ENCODE measurements at places on chromosomes 1 and 21.

GRCh38 chr1:19140465-19140864 lies 69.6 kb downstream of the UBR4 start:
- no peak for DNase-seq

DNA sequence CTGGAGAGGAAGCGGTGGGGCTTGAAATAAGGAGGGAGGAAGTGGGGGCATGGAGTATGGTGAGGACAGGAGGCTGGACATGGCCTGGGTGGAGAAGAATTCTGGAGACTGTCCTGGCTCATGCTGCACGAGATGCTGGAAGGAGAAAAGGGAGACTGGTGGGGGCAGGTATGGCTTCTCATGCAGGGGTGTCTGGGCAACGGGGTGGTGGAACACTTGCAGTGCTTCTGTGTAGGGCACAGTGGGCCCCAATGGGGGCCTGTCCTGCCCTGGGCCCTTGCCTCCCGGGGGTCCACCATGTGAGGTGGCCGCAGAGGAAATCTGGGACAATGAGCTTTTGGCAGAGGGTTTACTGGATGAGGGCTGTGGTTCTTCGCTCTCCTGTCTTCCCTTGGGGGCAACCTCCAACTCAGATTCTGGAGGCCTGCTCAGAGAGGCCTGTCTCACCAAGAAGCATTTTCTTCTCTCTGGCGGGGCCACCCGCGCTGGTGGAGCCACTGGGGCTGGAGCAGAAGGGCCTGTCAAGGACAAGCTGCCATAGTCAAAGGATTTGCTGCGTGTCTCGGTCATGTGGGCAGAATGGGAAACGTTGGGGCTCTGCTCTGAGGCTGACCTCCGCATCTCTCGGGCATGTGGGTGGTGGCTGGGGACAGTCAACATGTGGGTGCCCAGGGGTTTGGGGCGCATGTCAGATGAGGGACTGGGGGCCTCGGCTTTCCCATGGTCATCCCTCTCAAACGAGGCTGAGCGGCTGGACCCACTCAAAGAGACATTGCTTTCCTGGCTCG lies 96.9 kb upstream of the EDN2 start:
- DNase-seq = no peak

GRCh38 chr1:174818014-174818616 lies 181.6 kb upstream of the CACYBP start:
- no peak for DNase-seq

DNA sequence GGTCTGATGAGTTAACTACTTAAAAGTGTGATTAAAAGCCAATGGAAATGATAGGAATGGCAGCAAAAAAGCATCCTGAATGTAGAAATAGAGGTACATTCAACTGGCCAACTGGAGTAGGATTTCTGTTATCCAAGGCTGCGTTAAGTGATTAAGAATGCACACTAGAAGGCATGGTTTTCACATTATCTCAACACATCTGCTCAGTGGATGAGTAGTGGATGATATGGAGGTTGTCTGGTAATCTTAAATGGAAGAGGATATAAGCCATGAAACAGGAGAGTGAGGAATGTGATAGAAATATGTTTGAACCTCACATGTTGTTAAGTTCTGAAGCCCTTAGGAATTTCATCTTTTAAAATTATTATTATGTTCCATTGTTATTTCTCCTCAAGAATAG lies 839.9 kb downstream of the USP25 start:
- no peak for DNase-seq

DNA sequence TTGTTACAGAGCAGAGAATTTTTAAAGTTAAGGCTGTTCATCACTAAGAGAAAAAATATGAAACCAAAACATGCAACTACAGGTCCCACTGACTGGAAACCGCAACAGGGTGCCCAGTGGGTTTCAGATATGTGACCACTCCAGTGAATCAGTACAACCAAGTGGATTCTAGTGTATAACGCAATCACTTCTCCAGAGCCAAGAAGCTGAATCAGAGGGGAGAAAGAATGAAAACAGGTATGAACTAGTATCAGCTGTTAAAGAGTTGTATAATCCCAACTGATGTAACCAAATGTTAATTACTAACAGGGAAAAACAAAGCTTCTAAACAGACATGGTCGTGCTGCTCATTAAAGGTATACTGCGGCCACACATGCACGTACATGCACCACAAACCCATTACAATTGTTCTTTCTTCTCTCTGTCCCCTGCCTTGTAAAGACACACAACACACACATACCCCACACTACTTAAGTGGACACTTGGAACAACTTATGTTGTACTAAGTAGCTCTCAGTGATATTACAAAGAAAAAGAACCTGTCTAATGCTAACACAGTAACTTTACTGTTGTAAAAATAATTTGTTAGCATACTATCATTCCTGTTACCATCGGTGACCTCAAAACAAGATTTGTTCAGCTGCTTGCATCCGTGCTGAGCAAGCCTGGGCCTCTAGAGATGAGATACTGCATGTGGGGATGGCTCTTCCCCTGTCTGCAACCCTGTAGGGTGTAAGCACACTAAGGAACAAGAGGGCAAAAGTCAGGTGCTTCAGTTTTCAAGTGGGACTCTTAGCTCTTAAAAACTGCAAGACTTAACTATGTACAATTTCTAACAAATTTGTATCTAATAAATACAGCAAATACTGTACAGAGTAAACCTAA lies 74.2 kb downstream of the PTPN14 start:
- no peak for DNase-seq

- DNase-seq = no peak
Measured at GRCh38 chr21:25467896-25468295, 139.4 kb downstream of the MRPL39 start.

- DNase-seq = no peak
Measured at GRCh38 chr1:7846656-7847055, 6.2 kb downstream of the UTS2 start.

DNA sequence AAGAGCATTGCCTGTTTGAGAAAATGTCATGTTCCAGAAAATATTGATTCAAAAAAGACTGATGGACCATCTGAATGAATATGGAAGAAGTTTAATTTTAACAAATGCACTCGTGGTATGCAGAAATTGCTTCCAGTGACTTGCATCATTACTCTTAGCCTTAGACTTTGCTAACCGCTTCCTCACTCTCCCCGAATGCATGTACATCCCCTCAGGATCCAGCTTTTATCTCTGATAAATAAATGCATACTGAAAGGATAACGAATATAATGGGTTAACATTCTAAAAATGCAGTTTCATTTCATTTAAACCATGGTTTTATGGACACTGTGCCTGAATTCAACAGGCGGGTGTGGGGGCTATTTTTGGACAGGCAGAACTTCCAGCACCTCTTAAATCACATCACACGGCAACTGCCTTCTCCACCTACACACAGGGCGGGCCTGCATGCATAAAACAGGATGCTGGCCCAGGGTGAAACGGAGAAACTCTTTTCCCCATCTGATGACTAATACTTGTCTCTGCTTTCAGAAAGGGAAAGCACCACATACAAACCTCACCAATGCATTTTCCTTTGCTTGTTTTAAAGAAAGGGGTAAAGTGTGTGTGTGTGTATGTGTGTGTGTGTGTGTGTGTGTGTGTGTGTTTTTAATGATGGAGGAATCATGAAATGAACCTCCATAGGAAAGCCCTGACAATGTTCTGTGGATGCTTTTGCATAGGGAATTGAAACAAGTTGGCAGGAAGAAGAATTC lies 48.7 kb downstream of the SPAG17 start:
- DNase-seq = peak; percentile 11

- DNase-seq = no peak
Measured at GRCh38 chr1:118650107-118650807, 337.9 kb downstream of the TBX15 start.

DNA sequence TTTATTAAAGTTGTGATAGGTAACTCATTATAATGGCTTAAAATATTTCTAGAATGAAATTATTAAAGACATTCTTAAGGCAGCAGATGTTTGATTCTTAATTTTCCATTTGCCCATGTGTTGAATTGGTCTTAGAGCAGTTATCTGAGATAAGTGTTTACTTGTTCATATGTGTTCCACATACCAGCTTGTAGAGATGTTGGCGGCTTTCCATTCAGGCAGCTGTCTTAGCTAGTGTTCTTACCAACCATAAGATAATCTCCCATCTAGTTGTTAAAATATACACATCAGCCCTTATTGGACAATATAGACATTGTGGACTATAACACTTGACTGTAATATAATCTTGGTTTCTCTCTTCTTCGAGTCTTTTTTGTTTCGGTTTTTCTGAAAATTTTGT lies 1372.9 kb upstream of the ADGRL2 start:
- no peak for DNase-seq

GRCh38 chr1:99595041-99595440 lies 50.9 kb upstream of the PALMD start:
- no peak for DNase-seq

- DNase-seq = no peak
Measured at GRCh38 chr1:19360432-19360831, 48.3 kb downstream of the SLC66A1 start.

DNA sequence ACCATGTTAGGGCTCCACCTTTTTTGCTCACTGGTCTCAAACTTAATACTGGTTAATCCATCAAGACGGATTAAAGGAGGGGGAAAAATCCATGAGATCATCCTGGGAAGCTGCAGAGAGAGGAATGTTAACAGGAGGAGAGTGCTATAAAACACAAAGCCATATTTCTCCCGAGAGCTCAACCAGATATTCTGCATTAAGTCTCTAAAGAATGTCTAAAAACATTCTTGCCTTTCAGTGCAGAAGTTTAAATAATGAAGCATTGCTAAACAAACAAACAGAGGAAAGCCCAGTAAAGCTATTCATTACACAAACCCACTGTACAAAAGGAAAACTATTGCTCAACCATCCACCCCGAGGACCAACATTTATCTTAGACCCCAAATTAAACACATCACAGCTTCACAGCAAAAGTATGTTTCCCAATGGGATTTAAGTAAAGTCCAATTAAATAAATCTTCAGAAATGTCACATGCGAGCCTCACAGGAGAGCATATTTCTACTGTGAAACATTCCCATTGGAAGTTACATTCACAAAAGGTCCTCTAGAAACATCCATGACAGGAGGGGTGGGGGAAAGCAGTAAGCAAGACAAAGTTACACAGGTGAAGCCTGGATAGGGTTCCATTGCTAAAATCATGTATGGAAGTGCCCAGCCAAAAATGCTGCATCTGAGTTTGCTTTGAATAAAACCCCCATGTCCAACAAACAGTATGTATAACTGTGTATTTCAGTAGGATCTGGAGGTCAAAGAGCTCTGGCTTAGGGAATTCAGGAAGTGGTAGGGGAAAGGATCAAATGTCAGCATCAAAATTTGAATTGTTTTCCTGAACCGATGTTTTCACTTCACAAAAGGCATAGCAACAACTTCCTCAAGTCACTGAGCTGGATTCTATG lies 23.3 kb downstream of the DUSP10 start:
- DNase-seq = no peak

DNA sequence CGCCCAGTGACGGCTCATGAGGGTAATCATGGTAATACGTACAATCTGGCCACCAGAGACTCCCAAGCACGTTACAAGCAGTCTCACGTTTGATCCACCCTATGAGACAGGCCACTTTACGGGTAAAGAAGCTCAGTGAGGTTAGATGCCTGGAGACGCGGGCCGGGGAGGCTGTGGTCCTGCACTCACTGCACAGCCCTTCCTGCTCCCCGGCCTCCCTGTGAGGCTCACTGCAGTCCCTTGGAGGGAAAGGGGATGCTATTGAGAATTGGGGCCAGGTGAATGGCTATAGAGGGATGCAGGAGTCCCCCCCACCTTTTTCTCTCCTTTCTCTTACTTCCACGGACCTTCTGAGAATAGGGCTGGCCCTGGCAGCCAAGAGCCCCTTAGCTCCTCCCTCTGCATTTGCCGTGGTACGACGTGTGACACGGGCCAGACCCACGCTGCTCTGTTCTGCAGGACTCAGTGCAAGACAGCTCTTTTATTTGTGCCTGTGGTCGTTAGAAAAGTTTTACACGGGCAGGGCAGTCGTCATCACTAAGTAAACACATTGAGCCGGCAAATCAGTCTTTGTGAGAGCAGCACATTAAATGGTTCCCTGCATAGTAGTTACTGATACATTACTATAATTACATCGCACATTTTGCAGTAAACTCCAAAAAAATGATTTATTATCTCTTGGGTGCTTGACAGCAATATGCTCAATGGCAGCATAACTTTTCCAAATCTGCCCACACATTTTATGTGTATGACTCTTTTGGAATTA lies 18.8 kb downstream of the KIF26B start:
- DNase-seq = no peak

GRCh38 chr1:44650159-44650831 lies 24.0 kb downstream of the TMEM53 start:
- no peak for DNase-seq

GRCh38 chr1:91506071-91506470 lies 5.4 kb downstream of the CDC7 start:
- no peak for DNase-seq

DNA sequence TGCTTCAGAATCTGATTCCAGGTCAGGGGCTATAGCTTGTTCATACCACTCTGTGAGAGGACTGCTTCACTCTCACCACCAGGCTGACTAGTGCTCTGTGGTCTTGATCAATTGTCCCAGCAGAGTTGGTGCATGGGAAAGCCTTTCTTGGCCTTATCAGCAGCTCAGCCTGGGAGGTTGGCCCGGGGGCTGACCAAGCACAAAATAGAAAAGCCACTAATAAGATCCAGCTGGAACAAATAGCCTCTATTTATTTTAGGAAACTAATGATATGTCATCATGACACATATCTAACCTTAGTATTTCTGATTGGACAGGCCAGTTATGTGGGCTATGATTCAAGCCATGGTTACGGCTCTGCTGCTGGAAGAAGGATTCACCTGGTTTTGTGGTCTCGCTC lies 134.2 kb downstream of the GDAP2 start:
- no peak for DNase-seq

DNA sequence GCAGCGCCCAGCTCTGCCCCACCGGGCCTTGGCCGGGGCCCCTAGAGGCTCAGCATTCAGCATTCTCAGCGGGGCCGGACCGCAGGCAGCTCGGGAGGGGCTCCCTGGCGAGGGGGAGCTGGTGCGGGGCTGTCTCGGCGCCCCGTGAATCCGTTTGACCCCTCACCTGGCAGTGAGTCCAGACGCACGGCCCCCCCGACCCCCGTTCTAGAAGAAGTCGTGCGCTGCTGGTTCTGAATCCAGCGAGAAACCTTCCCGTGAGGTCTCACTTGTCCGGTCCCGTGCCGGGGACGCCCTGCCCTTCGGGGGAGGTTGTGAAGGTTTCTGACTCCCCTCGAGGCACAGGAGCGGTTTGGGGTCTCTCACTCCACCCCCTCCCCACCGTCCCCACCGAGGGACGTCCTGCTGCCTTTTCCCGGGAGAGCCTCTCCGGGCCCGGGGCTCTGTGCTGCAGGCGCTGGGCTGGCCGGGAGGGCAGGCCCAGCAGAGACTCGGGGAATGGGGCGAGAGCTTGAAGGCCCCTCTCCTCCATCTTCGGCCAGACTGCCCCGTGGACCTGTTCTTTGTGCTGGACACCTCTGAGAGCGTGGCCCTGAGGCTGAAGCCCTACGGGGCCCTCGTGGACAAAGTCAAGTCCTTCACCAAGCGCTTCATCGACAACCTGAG lies 655 bp downstream of the COL6A1 start:
- no peak for DNase-seq

DNA sequence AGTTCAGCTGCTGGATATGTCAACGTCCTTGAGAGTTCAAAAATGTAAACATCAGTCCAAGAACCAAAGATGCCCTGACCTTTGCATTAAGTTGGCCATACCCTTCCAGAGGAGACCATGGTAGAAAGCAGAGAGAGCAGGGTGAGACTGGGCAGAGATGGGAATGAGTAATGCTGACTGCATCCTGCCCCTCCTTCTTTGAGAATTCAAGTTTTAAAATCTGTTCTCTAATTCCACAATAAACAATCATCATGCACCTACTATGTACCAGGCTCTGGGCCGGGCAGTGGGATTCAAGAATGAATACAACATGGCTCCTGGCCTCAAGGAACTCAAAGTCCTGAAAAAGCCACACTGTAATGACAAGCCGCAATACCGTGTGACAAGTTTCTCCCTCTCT lies 3.9 kb upstream of the HAO2 start:
- DNase-seq = no peak
